HuH-7 (cell line): ENCODE measurements at places on chromosomes 6 and 20.

DNA sequence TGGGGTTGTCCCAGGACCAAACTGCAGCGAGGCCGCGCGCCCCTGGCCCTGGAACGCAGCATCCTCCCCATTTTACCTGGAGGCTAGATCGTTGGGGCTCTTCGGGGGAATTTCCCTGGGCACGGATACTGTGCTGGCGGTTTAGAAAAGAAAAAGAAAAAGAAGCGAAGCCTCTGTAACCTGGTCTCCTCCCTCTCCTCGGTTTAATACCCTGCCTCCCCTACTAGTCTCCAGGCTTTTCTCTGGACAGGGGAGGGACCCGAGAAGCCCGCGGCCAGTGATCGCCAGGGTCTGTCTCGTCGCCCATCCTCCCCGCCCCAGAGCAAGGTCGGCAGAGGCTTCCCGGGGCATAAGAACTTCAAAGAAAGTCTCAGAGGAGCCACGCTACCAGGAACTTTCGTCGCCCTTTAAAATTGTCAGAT is 6.1 kb upstream of the LAMP5 start:
- no peak for DNase-seq

DNA sequence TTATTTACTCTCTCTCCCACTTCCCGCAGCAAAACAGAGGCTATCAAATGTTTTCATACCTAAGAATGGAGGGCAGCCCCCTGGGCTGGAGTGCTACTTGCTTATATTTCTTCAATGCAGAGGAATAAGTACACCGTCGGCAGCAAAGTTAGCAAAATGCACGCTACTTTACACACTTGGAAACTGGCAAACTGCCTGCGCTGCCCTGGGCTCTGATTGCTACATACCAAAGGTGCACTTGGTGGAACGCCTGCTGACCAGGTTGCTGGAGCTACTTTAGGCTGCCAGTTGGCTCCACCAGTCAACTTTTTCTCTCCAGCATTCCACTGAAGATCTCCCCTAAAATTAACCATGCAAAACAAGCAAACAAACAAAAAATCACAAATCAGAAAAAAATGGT is 62.4 kb downstream of the PRSS35 start:
- no peak for DNase-seq

- DNase-seq, result no peak
Measured at GRCh38 chr20:60310560-60311349, 352.5 kb downstream of the CDH26 start.

DNA sequence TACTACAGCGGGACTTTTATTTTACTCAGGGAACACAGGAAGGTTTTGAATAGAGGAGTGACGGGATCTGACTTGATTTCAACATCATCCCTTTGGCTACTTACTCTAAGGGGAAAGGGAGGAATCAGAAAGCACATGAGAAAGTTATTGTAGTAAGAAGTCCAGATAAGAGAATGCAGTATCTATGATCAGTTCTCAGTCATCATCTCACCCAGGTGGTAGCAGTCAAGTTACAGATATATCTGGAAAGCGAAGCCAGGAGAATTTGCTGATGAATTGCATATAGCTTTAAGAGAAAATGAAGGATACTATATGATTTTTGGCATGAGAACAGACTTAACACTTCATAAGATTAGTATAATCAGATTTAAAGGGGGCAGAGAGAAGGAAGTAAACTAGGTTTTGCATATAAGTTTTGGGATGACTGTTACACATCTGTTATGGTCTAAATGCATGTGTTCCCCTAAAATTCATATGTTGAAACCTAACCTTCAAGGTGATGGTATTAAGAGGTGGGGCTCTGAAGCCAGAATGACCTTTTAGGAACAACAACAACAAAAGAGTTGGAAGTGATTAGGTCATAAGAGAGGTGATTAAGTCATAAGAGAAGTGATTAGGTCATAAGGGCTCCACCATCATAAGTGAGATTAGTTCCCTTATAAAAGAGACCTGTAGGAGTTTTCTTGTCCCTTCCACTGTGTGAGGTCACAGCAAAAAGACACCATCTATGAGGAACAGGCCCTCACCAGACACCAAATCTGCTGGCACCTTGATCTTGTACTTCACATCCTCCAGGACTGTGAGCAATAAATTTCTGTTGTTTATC is 6.7 kb downstream of the RAD21L1 start:
- no peak for DNase-seq

DNA sequence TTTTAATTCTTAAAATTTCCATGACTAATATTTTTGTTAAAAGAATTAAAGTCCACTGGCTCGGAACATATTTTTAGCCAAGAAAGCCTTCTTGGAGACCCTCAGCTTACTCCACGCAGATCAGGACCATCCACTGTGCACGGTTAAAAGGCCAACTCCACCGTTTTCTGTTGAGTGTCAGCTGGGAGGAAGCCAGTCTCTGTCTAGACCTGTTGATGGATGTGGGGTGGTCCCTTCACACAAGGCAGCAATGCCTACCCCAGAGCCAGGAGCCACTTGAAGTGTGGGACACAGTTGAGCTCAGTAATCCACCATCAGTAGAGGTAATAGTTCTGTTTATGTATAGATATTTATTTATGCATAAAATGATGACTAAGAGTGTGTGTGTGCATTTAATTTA is 19.9 kb upstream of the QKI start:
- DNase-seq, result no peak

DNA sequence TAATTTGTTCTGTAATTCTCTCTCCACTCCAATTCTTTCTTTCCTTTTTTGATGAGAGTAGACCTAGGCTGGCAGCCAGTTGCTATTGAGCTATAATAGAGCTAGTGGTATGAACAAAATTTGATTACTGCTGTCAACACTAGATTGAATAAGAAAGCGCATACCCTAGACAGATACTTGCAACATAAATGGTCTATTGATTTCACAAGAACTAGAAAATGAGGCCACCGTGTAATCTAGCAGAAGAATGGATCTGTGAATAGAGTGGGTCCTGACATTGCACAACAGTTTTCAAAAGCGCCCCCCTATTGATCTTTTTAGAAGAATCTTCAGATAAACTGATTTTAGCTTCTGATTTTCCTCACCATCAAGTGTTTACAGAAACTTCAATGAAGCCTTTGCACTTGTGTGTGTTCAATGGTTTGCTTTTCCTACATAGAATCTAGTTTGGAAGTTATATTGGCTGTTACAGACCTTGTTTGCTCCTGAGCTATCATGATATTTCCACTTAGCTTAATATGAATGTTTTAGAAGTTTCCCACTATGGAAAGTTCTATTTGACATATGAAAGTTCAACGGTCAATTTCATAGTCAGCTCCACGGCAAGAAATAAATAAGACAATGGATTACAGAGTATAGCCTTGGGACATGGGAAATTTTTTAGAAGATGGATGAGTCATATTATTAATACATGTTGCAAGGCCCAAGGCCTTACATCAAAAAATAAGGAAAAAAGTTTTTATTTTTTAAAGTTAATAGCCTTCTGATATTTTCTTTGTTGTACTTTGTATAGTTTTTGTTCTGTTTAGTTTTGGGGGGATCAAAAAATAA is 55.6 kb downstream of the UTRN start:
- no peak for DNase-seq

DNA sequence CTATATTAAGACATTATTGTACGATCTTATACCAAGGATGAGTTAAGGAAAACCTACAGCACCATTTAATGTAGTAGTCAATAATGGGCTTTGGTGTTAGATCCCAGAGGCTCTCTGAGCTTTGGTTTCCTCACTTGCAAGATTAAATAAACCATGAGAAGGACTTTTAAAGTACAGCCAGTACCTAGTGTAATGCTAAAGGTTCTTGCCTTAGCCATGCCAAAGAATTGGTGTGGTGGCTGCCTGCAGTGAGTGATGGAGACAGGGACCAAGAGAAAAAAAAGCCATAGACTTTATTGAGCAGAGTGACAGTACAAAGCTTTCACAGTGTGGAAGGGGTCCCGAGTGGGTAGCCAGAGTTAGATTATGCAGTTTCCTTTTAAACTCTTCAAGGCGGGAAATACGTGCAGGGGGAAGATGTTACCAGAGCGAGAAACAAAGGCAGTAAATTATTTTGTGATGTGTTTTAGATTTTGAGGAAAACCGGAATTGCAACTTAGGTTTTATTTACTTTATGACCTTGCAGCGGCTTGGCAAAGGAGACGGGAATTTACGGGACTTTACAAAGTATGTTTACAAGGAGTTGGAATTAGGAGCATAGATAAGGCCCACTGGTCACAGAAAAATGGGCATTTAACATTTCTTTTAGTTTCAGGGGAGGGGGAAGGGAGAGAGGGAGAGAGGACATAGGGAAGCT is 100.4 kb downstream of the MYO6 start:
- no peak for DNase-seq

GRCh38 chr6:40347571-40348011 is 239.6 kb downstream of the LRFN2 start:
- no peak for DNase-seq

- no peak for DNase-seq
Measured at GRCh38 chr20:8569766-8570165, 437.7 kb downstream of the PLCB1 start.

GRCh38 chr6:163620670-163621330 is 206.3 kb downstream of the QKI start:
- DNase-seq, result no peak

DNA sequence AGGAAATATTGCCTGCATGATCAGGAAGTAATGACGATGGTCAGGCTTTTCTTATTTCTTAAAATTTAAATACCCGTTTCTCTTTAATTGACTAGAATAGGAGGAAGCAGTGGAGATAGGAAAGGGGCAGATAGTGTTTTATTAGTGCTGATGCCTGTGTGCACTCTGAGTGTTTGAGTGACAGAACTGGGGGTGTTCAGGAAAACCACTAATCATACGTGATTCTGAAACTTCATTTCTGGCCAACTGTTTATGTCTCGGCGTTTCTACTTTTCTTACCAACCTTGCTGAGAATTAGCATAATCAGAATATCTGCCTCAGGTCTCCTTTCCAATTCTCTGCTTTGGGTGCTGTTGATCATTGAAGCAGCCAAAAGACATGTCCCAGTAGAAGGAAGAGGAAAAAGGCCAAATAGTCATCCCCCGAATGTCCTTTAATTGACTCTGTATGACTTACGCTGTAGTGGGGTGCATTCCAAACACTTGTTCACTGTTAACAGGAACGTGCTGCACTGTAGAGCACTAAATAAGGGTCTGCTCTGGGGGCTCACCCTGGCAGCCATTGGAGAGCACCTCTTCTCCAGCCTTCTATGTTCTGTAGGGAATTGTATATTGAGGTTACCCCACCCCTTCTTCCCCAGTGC is 152.9 kb downstream of the JARID2 start:
- no peak for DNase-seq

- DNase-seq, result no peak
Measured at GRCh38 chr6:126374372-126374771, 34.5 kb downstream of the CENPW start.

- DNase-seq, result no peak
Measured at GRCh38 chr6:84424956-84425355, 197.5 kb upstream of the CEP162 start.

DNA sequence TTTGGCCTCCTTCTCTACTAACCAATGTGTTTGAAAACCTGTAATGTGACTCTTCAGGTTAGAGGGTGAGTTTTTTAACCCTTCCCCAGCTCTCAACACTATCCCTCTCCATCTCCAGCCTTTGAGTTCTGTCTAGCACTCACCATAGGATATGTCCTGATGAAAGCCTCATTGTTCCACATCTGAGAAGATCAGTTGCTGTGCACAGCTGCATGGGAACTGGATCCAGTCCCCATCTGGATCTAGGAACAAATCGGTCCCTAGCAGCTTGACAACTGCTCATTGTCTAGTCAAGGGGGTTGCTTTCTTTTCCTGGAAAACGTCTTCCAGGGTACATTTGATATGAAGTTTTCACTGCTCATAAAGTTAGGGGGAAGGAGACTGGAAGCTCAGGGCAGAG is 45.4 kb upstream of the AGPAT4 start:
- DNase-seq, result no peak

DNA sequence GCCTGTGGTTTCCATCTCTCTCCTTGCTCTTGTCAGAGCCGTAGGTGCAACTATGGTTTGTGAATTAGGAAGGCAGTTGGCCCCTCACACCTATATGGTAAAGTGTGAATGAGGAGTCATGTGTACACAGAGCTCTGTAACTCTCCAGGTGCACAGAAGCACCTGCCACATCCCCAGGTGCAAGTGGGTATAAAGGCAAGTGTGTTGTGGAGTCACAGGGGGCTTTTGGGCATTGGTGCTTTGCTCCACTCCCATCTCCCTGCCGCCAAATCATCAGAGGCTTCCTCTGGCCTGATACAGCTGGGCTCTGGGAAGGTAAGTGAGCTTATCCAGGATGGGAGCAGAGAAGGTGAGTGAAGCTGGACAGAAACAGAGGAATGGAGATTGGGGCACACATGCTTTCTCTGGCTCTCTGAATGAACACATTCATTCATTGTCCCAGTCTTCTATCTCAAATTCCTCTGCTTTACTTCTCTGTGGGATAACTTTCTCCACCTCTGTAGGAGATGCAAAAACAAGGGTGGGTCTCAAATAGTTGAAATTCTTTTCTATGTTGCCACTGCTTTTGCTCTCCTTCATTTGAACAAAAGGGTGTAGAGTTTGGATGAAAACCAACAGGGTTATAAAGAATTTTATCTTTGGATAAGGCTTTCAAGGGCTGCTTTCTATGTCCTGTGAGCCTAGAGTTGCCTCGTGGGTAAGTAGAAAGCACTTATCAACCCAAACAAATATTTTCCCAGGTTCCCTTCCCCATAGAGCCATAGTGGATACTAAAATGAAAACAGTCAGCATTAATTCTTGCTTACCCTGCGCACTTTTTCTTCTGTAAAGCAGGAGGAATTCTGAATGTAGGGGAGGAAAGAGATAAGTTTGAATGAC is 45.0 kb upstream of the RIPOR2 start:
- no peak for DNase-seq

DNA sequence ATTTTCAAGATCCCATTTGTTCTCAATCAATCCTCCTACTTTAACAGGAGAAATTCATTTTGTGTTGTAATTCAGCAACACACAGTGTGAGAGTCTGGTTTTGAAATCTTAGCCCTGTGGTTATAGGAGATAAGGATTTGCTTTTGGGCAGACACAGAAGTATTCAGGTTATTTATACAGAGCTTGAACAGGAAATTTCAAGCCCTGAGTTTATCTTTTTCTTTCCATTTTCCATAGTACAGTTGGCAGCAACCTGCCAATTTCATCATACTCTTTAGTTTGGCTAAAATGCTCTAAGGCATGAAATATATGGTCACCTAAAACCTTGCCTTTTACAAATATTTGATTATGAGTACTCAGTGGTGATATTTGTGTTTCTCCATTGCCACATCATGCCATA is 41.4 kb downstream of the PKIB start:
- DNase-seq, result no peak

DNA sequence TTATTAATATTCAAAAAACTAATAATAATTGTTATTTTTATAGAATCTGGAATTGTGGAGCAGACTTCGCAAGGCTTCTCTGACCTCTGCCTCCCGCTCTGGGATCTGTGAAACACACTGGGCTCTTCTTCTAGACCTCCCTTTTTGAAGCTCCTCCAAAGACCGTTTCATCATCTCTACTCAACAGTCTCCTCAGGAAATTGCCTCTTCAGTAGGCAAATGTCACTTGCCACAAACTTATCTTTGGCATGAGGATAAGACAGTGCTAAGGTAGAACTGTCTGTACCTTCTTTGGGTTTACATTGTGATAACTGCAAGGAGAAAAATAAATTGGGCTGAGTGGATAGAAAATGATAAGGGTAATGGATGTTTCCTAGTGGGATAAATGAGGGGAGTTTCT is 2.3 kb upstream of the MAS1L start:
- no peak for DNase-seq
